ENCODE measurements at places on chromosomes 2 and 18.
A peak's percentile ranks its signal among the peaks of the same experiment; 100 is the strongest.

DNA sequence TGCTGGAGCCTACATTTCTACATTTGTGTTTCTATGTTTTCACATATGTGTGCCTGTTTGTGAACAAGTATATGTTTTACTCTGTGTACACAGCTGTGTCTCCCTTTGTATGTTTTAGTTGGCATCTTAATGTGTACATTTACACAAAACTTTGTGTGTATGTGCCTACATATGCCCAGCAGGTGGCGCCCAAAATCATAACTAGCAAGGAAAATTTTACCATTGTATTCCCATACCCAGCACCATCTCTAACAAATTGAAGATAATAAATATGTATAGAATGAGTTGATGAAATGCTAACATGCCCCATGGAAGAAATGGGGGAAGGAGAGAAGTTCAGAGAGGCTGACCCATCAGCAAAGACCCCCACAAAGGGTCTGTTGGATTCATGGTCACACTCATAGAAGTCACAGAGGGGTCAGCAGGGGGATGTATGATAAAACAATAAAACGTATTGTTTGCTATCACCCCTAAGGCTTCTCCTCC lies 48.1 kb downstream of the PKDCC start:
- peak; percentile 77 for DNase-seq

DNA sequence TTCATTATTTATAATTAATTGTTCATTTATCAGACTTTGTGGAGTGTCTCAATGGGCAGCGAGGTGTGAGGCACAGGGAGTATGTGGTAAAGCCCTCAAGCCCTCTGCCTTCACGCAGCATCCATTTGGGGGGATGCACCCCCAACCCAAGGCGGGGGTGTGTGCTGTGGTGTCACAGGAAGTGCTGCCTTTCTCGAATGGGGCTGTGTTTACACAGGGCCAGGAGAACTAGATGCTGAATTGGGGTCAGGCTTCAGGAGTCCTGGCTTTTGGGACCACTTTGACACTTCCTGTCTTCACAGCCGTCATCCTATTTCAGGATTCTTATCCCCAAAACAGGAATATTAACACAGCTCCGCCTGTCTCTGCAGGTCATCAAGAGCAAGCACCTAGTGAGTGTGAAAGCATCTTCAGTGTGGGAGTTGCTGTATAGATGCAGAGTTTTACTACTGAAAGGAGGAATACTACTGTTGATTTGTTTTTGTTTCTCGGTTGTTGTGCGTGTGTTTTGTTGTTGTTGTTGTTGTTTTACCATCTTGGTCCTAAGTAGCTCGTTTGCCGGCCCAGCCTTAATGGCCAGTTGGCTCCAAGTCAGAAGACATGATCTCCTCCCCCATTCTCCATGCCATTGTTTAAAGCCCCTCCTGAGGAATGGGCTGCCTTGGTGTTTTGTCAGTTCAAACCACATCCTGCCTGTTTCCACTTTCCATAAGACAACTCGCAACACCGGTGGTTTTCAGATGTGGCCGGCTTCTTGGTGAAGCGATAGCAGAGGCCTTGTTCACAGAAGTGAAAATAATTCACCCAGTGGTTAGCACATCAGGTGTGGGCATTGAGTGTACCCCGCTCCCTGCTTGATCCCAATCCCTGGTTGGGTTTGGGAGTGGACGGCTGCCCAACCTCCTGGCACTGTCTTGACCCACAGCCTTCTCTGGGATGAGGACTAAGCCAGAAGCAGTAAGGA lies 221.3 kb downstream of the BCL2 start:
- DNase-seq: no peak

DNA sequence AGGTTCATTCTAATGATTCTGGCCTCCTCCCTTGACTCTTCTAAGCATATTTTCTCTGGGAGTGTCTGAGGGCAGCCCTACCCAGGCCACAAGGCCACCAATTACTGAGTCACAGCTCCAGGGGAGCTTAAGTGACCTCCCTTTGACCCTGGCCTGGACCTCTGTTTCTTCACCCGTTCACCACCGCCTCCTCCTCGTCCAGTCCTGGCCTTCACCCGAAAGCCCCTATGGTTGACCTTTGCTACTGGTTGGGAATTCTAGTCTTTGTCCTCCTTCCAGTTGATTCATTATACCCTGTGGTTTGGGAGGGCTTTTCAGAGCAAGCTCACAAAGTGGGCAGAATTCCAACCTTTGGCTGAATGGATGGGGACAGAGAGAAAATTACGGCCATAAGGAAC lies 72.6 kb downstream of the NRP2 start:
- DNase-seq: no peak

GRCh38 chr2:241863536-241863954 lies 4.9 kb upstream of the PDCD1 start:
- DNase-seq: peak; percentile 59

GRCh38 chr2:240369335-240369734 lies 66.1 kb upstream of the GPC1 start:
- DNase-seq: no peak

- no peak for DNase-seq
These were observed 13.8 kb upstream of the KIF1A start for GRCh38 chr2:240833724-240834285.

GRCh38 chr2:196516564-196516963 lies 123.0 kb upstream of the CCDC150 start:
- DNase-seq: no peak

- no peak for DNase-seq
These were observed 253.2 kb downstream of the NEDD4L start for GRCh38 chr18:58297198-58297597.

- DNase-seq: no peak
These were observed 1.4 kb upstream of the XRCC5 start for GRCh38 chr2:216107760-216108159.

DNA sequence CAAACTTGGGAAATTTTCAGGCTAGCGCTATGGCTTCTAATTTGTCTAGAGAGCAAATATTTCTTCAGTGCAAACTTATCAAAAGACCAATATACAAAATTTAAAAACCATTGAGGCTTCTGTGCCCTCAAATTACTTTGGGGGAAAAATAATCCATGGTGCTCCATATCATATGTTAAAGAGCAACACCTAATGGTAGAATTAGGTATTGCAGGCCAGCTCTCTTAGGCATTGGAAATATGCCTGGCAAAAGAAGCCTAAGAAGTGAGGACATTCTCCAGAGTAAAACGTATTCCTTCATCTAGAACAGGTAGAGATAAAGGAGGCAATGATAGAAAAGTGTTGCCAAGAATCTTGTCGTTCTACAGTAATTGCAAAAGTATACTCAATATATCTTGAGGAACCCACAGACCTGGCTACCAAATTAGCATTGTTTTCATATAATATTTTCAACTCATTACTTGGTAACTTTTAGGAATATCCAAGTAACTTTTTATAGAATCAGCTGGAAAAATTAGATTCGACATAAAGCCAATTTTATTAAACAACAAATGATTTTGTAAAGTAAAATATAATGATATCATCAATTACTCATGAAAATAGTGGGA lies 401.1 kb downstream of the BCL11A start:
- DNase-seq: no peak

GRCh38 chr2:204645018-204645773 lies 99.9 kb downstream of the PARD3B start:
- DNase-seq: no peak

DNA sequence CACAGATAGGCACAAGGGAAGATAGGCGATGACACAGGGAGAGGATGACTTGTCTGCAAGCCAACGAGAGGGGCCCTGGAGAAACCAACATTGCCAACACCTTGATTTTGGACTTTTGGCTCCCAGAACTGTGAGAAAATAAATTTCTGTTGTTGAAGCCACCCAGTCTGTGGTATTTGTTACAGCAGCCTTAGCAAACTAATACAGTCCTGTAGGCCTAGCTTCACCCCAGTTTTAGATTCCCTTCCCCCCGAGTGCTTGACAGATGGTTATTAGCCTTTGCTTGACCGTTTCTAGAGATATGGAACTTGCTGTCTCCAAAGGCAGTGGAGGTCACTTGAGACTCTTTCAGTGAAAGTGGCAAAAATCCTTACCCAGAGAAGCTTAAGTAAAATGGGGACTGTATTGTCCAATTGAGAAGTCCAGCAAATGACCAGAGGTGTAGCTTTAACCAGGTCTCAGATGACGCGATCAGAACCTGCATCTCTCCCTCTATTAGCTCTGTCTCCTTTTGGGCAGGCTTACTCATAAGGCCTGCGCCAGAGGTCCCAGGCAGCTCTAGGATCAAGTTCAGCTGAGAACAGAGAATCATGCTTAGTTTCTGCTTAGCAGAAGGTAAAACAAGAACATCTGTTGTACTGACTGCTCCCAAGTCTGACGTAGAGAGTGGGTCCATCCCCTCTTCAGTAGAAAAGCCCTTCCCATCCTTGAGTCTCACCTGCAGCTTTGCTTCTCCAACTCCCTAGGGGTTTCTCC lies 50.4 kb downstream of the MFSD6 start:
- no peak for DNase-seq

- no peak for DNase-seq
These were observed 47.2 kb downstream of the SLC14A2 start for GRCh38 chr18:45662468-45662867.

DNA sequence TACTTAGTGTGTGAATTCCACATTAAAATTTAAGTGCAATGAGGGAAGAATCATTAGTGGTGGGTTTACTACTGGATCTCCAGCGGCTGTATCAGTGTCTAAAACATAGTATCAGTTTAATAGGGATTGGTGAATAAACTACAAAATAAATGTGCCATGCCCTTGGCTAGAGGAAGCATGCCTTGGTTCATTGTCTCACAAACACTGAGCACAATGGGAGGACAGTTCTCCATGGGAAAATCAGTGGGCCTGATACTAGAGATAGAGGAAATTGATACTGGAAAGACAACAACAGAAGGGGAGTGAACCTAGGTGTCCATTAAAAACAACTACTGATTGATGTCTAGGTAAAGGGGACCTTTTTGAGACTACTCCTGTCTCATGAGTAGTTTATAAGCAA lies 971.6 kb downstream of the SUCLG1 start:
- DNase-seq: no peak

DNA sequence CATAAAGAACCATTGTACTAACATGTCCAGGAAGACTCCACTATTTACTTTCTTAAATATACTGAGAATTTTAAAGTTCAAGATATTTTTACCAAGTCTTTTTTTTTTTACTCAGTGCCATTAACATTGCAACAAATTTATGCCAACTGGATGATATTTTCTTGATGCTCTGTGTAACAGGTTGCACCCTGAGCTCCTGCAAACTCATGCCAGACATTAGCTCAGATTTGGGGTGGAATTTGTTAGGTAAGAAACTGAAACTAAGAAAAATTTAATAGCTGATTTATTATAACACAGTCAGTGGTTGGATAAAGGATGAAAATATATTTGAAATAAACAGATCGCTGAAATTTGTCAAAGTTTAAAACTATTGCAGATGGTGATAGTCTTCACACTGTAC lies 228.6 kb upstream of the SPHKAP start:
- DNase-seq: no peak

- no peak for DNase-seq
These were observed 99.2 kb upstream of the SLC8A1 start for GRCh38 chr2:40551081-40551480.

DNA sequence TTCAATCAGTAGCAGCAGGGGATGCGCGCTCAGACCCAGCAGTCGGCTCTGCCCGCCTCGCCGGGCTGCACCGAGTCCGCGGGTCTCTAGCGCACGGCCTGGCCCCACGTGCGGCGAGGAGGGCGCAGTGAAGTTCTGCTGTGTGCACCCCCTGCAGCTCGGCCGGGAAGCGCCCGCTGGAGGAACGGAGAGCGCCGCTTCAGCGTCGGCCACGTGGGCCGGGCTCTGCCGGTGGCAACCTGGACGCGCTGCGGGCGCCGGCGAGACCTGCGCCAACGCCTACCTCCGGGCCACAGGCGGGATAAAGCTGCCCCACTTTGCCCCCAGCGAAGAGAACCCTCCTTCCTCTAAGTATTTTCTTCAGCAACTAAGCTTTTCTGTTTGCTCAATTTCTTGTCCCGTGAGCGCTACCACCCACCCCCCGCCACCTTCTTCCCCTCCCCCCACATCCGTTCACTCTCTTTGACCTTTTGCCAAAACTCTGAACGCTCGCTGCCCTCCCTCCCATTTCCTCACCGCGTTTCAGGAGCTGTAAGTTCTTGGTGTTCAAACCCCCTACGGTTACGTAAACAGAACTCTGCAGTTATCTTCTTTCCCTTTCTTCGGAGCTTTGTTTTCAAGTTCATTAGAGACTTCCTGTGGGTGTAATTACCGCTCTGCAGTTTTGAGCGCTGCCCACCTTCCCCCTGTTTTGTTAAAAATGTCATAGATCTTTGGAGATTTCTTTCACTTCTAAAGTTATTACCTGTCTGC lies 42.6 kb upstream of the EDAR start:
- DNase-seq: peak; percentile 54

GRCh38 chr2:50748671-50749070 lies 283.3 kb downstream of the NRXN1 start:
- no peak for DNase-seq

DNA sequence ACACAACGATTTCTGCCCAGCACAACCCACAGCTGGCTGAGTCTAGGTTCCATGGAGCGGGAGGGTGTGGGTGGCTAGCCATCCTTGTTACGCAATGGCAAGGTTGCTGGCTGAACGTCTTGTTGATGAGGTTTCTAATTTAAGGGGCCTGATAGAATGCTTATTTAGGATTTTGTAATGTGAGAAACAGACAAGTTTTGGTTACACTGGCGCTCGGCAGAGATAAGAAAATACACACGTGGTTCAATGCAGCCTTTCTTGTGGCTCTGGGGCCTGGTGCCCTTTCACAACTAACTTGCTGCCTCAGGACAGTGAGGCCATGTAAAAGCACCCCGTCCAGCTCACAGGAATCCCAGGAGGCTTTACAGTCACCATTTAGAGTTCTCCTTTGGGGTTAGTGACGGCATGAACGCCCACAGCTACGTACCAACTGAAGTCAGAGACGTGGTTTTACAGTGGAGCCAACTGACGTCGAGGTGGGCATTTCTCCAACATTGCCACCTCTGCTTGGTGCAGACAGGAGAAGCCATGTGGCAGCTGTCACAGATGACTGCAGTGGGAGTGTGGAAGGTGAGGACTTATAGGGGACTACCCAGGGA lies 29.7 kb upstream of the PIEZO2 start:
- no peak for DNase-seq

DNA sequence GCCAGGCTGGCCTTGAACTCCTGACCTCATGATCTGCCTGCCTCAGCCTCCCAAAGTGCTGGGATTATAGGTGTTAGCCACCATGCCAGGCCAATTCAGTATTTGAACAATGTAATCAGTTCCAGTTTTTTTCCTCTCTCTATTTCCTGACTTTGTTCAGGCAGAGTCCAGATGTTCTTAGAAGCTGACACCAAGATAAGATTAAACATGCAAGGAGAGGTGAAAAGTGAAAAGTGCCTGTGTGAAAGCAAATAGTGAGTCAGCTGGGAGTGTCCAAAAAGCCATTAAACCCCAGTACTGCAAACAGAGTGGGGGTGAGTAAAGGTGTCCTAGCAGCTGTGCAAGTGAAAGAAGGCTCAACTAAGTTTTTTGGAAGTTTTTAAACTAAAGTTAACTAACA lies 231.5 kb downstream of the PTH2R start:
- DNase-seq: no peak
